ENCODE measurements at places on chromosomes 4 and X.

- no peak for DNase-seq
These were observed 46.5 kb downstream of the TMA16 start for GRCh38 chr4:163540977-163541376.

DNA sequence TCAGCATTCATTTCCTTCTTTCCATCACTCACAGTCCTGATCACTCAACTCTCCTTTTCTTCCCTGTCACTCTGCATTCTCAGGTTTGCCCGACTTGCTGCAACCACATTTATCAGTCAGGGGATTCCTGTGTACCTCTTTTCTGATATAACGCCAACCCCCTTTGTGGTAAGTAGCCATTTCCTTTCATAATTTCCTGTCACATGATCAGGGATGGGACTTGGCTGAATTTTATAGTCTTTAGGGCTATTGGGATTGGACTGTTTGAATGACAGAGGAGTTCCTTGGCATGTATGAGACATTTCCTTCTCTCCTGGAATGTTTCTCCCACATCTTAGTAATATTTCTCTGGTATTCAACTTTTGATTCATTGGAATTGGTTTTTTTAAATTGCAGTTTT lies 11.0 kb downstream of the PGM2 start:
- DNase-seq, result no peak

DNA sequence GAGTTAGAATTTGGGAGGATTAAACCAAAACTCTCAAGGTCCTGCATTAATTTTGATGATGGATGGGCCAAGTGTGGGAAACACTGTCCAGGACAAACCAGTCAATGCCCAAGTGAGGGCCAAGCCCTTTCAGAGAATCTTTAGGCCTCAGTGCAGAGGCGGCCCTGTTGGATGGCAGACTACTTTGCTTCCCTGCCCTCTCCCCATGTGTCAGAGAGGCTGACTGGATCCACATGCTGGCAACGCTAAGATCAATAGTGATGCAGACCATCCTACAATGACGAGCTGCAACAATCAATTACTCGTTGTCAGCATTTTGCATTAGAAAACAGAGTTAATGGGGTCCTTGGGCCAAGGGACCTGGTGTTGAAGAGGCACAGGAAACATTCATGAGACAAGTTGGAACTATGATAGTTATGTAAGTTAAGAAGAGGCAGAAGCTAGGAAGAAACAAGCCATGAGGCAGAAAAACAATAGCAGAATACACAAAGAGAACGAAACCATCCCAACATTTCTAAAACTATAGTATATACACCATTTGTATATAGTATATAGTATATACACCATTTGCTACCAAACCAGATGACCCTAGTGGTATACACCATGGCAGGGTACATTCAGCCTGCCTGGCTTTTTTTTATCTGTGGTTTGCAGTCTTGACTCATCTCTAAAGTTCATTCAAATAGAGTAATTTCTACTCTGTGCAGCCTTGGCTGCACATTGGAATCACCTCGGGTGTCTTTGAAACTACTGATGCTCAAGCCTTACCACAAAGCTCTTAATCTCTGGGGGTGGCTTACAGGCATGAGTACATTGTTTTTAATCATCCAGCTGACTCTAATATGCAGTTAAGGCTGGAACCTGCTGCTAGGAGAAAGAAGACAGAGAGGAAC lies 147.7 kb upstream of the GYPA start:
- no peak for DNase-seq

DNA sequence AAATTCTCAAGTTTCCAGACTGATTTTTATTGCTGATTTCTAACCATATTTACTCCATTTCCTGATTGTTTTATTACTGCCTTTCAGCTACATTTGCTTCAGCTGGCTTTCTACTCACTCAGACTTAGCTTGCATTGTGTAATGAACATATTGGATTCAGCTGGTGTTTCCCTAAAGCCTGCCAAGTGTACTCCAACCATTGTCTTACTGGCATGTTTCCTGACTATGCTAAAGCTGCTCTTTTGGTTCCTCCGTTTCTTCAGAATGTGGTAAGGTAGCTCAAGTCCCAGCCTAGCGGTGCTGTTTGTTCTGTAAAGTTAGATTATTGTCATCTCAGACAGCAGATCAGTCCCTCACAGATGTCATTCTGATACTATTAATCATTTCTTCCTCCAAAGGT lies 53.1 kb upstream of the GLRA2 start:
- no peak for DNase-seq

Measured in LNCaP clone FGC (cell line).